Thyroid gland (tissue), 4 donors: ENCODE measurements at places on chromosomes 4 and X. TPM values are rescaled to one million over a fixed set of nuclear protein-coding genes. Genes with fewer than 3 reads are reported as not detected.

The SPP1 gene
- total RNA-seq = 1.0 TPM

- H3K4me1 ChIP-seq = peaks cover 18% of the 10 kb centered on the region
- H3K4me3 ChIP-seq = peak overlapping the region; percentile 41
- peak overlapping the region; percentile 67 for H3K27ac ChIP-seq
- peaks cover 3% of the 10 kb centered on the region for H3K27me3 ChIP-seq
Measured at GRCh38 chrX:9465380-9466123, 694 bp downstream of the TBL1X start.

GRCh38 chr4:111393781-111394180 lies 751.5 kb upstream of the FAM241A start:
- H3K27ac ChIP-seq = no peak overlapping the region
- no peaks in the 10 kb centered on the region for H3K36me3 ChIP-seq
- H3K4me3 ChIP-seq = no peak overlapping the region
- no peaks in the 10 kb centered on the region for H3K27me3 ChIP-seq

DNA sequence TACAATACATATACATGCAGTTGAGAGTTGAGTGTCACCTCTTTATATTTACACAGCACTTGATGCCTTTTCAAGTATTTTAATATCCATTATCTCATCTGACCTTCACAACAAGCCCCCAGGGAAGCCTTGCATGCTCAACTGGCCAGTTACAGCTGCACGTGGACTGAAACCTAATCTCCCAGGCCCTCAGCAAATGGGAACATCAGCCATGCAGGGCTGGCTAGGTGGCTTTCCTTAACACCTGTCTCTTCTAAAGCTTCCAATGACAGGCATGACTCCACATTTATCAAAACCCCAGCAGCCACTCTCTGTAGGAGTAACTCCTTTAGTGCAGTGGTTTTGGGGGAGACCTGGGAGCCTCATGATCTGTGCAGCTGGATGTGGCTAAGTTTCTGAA lies 56.4 kb downstream of the PHKA2 start:
- no peaks in the 10 kb centered on the region for H3K4me1 ChIP-seq
- no peak overlapping the region for H3K27ac ChIP-seq
- H3K27me3 ChIP-seq = no peaks in the 10 kb centered on the region
- no peak for DNase-seq

DNA sequence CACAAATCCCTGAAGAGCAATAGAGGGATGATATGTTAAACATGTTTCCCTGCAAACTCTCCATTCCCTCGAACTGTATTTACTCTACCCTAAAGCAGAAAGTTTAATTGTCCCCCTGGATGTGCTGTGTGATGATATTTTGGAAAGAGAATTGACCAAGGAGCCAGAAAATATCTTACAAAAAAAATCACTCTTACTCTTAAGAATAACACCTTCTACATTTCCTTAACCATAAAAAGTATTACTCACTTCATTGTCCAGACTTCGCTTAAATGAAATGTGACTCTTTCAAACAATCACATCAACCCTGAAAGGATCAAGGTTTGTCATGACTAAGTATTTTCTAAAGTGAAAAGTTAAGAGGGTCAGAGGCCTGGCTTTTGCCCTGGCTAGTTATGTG lies 49.0 kb upstream of the EGFL6 start:
- H3K27me3 ChIP-seq = no peaks in the 10 kb centered on the region
- H3K4me1 ChIP-seq = no peaks in the 10 kb centered on the region
- H3K36me3 ChIP-seq = no peaks in the 10 kb centered on the region
- H3K4me3 ChIP-seq = no peak overlapping the region

- no peaks in the 10 kb centered on the region for H3K27me3 ChIP-seq
- no peak for DNase-seq
- H3K27ac ChIP-seq = no peak overlapping the region
- no peaks in the 10 kb centered on the region for H3K36me3 ChIP-seq
- no peak overlapping the region for H3K4me3 ChIP-seq
- peaks cover 15% of the 10 kb centered on the region for H3K4me1 ChIP-seq
Measured at GRCh38 chr4:151226004-151226932, 50.7 kb upstream of the PRSS48 start.

GRCh38 chrX:10404436-10404835 lies 215.9 kb downstream of the MID1 start:
- no peak overlapping the region for H3K4me3 ChIP-seq
- H3K27me3 ChIP-seq = no peaks in the 10 kb centered on the region
- no peak for DNase-seq
- H3K27ac ChIP-seq = no peak overlapping the region
- H3K36me3 ChIP-seq = no peaks in the 10 kb centered on the region
- no peaks in the 10 kb centered on the region for H3K4me1 ChIP-seq

DNA sequence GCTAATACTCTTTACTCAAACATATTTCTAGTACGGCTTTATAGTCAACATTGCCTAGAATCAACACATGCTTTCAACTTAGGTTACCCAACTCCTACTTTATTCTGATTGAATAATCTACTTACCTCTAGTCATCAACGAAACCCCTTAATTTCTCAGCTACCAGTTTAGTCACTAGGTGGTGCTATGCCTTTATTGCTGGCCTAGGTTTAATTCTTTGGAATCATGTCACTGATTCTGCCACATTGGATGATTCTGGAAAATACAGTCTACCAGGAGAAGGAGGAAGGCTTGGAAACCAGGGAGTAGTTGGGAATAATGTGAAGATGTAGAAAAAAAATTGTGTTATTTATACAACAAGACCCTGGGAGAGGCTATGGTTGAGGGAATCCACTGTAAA lies 167.7 kb downstream of the DCAF12L2 start:
- H3K27ac ChIP-seq = no peak overlapping the region
- H3K4me1 ChIP-seq = no peaks in the 10 kb centered on the region
- no peak overlapping the region for H3K4me3 ChIP-seq

GRCh38 chrX:132378281-132378680 lies 110.6 kb downstream of the MBNL3 start:
- no peak overlapping the region for H3K4me3 ChIP-seq
- H3K27me3 ChIP-seq = no peaks in the 10 kb centered on the region
- no peak for DNase-seq
- H3K27ac ChIP-seq = no peak overlapping the region
- H3K4me1 ChIP-seq = no peaks in the 10 kb centered on the region

DNA sequence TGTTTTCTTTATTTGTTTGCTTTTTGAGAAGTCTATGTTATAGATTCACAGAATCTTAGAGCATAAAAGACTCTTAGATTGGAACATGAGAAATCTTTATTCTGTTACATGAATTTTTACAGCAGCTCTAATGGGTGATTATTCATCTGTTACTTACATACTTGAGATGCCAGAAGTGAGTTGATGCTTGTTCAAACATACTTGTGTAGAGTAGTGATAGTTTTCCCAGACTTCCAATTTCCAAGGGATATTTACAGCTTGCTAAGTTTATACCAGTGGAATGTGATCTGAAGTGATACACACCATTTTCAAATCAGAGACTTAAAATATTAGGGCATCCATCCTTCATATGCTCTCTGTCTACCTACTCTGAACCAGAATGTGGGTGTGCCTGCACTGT lies 252.9 kb upstream of the SMIM31 start:
- no peaks in the 10 kb centered on the region for H3K36me3 ChIP-seq
- H3K27me3 ChIP-seq = no peaks in the 10 kb centered on the region
- DNase-seq = no peak
- H3K27ac ChIP-seq = no peak overlapping the region

The PCYT1B gene
- not detected for total RNA-seq

The INTU gene
- total RNA-seq = 12.6 TPM

DNA sequence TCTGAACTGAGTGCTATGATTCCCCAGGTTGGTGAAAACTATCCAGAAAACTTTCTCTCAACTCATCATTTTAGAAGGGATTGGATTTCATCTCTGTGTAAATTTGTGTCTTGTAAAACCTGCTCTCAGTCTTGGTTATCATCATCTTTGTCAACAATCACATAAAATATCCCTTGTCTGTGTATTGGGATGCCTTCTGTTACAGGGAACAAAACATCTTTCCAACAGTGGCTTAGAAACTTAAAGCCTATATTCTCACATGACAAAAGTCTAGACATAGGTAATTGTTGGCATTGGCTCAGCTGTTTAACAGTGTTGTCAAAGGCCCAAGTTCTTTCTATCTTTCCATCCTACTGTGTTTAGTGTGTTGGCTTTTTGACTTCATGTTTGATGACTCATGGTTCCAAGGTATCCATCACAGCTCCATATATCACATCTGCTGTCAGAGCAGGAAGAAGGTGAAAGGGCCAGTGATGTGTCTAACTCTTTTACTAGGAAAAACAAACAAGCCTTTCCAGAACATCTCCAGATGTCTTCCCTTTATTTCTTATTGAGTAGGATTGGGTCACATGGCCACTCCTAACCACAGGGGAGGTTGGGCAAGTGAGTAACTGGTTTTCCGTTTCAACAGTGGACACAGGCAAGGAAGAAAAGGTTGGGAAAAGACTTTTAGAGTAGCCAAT lies 65.0 kb downstream of the PHEX start:
- H3K27me3 ChIP-seq = no peaks in the 10 kb centered on the region
- no peak overlapping the region for H3K4me3 ChIP-seq
- no peak overlapping the region for H3K27ac ChIP-seq
- H3K4me1 ChIP-seq = no peaks in the 10 kb centered on the region
- H3K36me3 ChIP-seq = no peaks in the 10 kb centered on the region

The TLR10 gene
- 0.83 TPM for total RNA-seq

DNA sequence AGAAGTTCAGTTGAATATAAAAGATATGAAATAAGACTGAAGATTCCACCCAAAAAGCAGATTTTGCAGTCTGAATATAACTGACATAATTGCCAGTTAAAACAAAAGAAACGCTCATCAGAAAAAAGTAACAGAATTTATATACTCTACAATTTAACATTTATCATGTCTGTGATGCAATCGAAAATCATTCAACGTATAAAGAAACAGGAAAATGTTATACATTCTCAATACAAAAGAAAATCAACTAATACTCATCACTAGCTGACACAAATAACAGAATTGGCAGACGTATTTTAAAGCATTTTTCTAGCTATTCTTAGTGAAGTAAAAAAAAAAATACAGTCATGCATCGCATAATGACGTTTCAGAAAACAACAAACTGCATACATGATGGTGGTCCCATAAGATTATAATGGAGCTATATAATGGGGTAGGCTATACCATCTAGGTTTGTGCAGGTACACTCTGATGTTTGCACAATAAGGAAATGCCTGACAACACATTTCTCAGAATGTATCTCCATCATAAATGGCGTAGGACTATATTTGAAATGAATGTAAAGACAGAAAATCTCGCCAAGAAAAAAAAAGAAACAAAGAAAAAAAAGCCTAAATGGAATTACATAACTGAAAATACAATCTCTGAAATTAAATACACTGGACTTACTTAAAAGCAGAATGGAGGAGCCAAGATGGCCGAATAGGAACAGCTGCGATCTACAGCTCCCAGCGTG lies 34.3 kb downstream of the OR13H1 start:
- no peak for DNase-seq
- no peaks in the 10 kb centered on the region for H3K27me3 ChIP-seq
- no peak overlapping the region for H3K27ac ChIP-seq
- no peaks in the 10 kb centered on the region for H3K4me1 ChIP-seq
- H3K36me3 ChIP-seq = no peaks in the 10 kb centered on the region

The FOXO4 gene
- total RNA-seq = 18.8 TPM

The NKX3-2 gene
- 0.81 TPM for total RNA-seq

DNA sequence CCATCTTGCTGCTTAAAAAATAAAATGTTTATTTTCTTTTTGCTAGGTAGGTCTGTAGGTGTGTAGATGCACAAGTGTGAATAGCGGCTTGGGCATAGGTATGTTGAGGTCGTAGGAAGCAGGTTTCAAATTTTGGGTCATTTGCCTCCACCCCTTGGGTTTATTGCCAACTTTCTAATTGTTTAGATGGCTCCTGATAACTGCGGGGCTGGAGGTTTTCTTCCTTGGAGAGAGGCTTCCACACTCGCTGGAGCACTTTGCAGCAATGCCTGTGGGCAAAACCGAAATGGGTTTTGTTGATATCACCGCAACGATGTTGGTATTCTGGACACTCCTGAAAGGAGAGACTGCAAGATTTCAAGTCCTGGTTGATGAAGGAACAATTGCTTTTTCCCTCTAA lies 3.9 kb upstream of the POU4F2 start:
- H3K4me1 ChIP-seq = peaks cover 7% of the 10 kb centered on the region
- H3K27ac ChIP-seq = no peak overlapping the region

- no peak for DNase-seq
- no peaks in the 10 kb centered on the region for H3K27me3 ChIP-seq
- no peak overlapping the region for H3K27ac ChIP-seq
- H3K36me3 ChIP-seq = peaks cover 17% of the 10 kb centered on the region
- H3K4me1 ChIP-seq = no peaks in the 10 kb centered on the region
- H3K4me3 ChIP-seq = no peak overlapping the region
Measured at GRCh38 chr4:48575964-48576363, 85.9 kb downstream of the ZAR1 start.

DNA sequence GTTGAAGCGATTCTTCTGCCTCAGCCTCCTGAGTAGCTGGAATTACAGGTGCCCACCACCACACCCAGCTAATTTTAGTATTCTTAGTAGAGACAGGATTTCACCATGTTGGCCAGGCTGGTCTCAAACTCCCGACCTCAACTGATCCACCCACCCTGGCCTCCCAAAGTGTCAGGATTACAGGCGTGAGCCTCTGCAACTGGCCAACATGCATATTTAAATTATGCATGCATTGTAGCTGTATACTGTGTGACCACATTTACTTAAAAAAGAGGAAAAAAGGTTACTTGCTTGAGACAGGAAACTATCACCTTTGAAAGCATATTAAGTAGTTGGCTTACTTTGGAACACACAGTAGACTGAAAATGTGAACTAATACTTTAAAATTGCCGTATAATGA lies 29.5 kb downstream of the METTL14 start:
- peaks cover 14% of the 10 kb centered on the region for H3K36me3 ChIP-seq
- no peak for DNase-seq
- H3K4me1 ChIP-seq = no peaks in the 10 kb centered on the region
- no peaks in the 10 kb centered on the region for H3K27me3 ChIP-seq

The SHOX gene
- not detected for total RNA-seq

- H3K4me1 ChIP-seq = no peaks in the 10 kb centered on the region
- no peak overlapping the region for H3K4me3 ChIP-seq
- no peaks in the 10 kb centered on the region for H3K36me3 ChIP-seq
- no peaks in the 10 kb centered on the region for H3K27me3 ChIP-seq
Measured at GRCh38 chr4:99803566-99804101, 13.0 kb upstream of the DAPP1 start.
